Stimulated activated naive CD4-positive, alpha-beta T cell (primary cell): ENCODE measurements at places on chromosomes 2 and 18.
A peak's percentile ranks its signal among the peaks of the same experiment; 100 is the strongest.

GRCh38 chr2:142675398-142675797 is 202.1 kb upstream of the KYNU start:
- DNase-seq: no peak

DNA sequence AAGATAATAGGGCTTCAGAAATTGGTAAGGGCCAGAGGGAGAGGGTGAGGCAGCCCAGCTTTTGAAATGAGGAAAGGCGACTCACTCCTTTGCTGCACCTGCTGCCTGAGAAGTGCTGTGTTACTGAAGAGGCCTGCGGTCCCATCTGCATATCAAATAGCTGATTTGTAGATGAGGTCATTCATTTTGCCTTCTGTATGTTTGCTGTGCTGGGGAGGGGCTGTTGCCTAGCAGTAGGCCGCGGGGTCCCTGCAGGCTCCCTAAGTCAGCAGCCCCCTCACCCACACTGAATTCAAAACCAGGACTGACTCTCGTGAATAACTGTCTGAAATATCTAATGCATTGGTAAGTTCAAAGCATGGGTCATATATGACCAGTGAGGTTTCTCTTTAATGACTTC is 377.2 kb downstream of the SOX11 start:
- DNase-seq: no peak

GRCh38 chr18:29259838-29260237 is 1082.9 kb upstream of the CDH2 start:
- DNase-seq: no peak

- DNase-seq: no peak
Observed at GRCh38 chr2:112782234-112782799, 2.0 kb downstream of the IL1A start.

- no peak for DNase-seq
Observed at GRCh38 chr2:174590928-174591648, 6.5 kb downstream of the WIPF1 start.

DNA sequence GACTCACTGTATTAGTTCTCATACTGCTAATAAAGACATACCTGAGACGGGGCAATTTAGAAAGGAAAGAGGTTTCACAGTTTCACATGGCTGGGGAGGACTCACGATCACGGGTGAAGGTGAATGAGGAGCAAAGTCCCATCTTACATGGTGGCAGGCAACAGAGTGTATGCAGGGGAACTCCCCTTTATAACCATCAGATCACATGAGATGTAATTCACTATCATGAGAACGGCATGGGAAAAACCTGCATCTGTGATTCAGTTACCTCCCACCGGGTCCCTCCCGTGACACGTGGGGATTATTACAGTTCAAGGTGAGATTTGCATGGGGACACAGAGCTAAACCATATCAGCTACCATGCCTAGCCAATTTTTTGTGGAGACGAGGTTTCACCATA is 168.2 kb downstream of the NEDD4L start:
- no peak for DNase-seq

DNA sequence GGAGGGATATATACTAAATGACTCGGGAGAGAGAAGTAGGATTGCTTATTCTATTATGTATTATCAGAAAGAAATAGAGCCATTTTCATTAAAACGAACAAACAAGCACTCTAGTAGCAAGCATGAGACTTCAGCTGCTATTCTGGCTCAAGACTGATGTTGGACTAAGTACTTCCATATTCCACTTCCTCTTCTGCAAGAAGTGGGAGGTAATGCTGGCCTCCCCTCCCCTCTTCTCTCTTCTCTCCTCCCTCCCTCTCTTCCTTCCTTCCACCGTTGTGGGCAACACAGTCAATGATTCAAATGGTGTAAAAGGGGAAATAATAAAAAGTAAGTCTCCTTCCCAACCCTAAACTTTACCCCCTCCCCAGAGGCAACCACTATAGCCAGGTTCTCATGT is 62.6 kb downstream of the EMX1 start:
- no peak for DNase-seq

GRCh38 chr2:39913648-39914461 is 134.8 kb upstream of the THUMPD2 start:
- no peak for DNase-seq

DNA sequence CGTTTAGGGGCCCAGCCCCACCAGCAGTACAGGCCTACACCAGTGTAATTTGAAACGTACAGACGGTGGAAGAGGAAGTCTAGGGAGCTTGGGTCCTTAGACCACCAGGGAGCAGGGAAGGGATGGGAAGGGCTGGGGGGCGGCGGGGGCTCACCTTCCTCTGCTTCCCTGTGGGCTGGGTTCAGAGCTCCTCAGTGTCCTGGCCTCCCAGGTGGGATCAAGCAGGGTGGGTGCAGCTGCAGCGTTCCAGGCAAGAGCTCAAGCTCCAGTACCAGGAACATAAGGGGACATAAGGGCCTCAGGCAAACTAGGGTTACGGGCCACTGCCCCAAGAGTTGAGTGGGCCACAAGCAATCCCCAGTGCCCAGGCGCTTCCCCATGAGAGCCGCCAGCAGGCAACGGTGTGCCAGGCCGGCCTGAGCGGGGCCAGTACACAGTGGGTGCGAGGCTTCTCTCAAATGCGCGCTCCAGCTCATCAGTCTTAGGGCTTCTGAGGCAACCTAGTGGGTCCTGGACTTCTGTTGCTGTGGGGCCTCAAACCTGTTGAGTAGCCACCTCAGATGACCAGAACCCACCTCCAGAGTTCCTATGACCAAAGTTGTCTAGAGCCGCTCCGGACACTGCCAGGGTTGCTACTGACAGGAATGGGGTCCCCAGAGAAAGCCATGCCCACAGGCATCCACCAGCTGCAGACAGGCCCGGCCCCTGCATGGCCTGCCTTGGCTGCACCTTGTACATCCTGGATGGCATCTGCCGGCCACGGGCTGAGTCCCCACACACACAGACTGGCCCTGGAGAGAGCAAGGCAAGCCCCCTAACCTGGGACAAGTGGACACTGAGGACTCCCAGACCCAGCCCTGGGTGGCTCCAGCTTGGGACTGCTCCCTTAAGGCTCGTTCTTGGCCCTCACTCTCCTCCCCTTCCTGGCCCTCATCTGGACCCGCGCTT is 5.2 kb downstream of the ANKRD23 start:
- DNase-seq: no peak

DNA sequence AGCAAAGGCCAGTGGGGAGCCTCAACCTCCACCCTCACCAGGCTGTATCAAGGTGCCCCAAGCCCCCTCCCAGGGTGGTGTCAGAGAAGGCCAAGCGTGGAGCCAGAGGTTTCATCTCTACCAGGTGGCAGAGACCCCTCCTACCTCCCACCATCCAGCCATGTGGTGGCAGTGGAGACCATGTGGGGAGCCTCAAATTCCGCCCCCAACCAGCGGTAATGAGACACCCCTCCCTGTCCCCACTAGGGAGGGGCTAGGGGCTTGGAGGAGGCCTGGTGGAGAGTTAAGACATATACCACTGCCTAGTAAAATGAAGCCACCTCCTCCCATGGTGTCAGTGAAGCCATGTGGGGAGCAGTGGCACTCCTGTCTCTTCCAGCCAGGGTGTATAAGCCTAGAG is 24.4 kb upstream of the YPEL5 start:
- no peak for DNase-seq

GRCh38 chr2:207244971-207245925 is 79.5 kb upstream of the KLF7 start:
- no peak for DNase-seq

DNA sequence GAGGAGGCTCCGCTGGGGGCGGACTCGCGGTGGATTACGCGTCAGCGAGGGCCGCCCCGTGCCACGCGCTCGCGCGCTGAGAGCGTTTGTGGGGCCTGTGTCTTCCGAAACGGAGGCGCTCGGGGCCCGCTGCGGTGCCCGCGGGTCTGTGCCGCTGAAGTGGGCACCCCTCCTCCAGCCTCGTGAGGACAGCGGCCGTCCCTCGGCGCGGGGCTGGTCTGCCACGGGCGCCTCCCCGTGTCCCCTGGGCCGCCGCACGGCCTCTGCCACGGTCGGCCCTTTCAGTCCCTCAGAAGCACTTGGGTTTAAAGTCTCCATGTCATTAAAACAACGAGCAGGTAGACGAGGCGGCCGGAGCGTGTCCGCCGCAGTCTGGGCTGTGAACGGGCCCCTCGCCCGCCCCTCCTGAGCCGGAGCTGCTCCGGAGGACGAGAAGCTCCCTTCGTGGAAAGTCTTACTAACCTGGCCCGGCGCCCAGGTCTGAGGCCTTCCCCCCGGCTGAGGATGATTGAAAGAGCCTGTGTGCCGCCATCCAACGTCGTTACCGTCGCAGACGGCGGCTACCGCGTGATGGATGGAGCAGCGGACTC is 97.6 kb downstream of the NFATC1 start:
- DNase-seq: no peak

GRCh38 chr2:102950371-102950946 is 188.6 kb downstream of the TMEM182 start:
- DNase-seq: no peak

- no peak for DNase-seq
Observed at GRCh38 chr18:30908381-30908780, 134.2 kb downstream of the DSC3 start.

GRCh38 chr2:196239622-196240587 is 68.5 kb upstream of the STK17B start:
- peak; percentile 68 for DNase-seq

- no peak for DNase-seq
Observed at GRCh38 chr18:12973562-12974213, 17.5 kb upstream of the CEP192 start.

DNA sequence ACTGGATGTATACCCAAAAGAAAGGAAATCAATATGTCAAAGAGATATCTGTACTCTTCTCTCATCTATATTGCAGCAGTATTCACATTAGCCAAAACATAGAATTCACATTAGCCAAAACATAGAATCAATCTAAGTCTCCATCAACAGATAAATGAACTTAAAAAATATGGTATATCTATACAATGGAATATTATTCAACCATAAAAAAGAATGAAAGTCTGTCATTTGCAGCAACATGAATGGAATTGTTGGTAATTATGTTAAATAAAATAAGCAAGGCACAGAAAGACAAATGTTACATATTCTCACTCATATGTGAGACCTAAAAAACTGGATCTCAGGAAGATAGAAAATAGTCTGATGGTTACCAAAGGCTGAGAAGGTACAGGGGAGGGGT is 212.1 kb upstream of the ZC3H15 start:
- no peak for DNase-seq

- DNase-seq: peak; percentile 41
Observed at GRCh38 chr2:71071681-71072398, 3.4 kb downstream of the NAGK start.

DNA sequence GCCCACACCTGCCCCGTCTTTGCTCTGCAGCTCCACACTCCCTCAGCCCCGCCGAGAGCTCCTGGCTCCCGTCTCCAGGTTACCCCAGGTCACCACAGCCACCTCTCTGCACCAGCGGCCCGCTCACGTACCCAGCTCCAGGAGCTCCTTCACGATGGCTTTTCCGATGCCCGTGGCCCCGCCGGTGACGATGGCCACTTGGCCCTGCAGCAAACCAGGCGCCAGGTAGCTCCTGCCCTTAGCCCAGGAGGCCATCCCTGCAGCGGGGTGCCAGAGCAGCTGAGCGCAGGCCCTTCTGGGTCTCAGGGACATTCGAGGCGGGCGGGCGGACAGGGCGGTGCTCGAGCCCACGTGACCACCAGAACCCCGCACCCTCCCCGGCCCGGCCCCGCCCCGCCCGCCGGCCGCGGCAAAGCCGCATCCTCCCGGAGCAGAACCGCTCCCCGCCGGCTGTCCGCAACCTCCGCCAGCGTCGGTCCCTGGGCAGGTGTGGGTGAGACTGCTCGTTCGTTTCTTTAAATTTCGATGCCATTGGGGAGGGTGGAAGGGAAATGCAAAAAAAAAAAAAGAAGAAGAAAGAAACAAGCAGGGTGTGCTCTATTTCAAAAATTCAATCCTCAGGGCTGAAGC is at the start of the genes PECR and TMEM169:
Gene PECR (minus strand): TSS at position 323 of the 630 bp plus-strand sequence. CDS start 68 bp downstream, at position 255.
Gene TMEM169 (plus strand): TSS at position 433 of the 630 bp plus-strand sequence. CDS start 14,045 bp downstream, outside the sequence.
- peak; percentile 42 for DNase-seq

DNA sequence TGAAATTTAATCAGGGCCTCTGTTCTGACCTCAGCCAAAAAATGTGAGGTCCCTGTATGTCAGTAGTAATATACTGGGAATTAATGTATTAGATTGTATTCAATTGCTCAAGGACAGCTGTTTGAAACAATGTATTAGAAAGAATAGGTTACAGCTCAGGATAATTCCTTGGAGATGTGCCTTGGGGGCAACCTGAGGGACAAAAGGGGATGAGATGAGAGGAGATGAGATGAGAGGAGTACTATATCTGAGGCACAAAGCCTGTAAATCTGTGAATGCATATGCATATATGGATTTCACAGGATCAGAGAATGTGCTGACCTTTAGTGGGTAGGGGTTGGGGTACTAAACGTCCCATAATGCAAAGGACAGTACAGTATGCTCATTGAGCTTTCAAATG is 80.9 kb downstream of the NRXN1 start:
- no peak for DNase-seq

- DNase-seq: no peak
Observed at GRCh38 chr2:170101789-170102188, 76.2 kb upstream of the MYO3B start.

- no peak for DNase-seq
Observed at GRCh38 chr2:187544371-187545080, 9.7 kb downstream of the TFPI start.

- no peak for DNase-seq
Observed at GRCh38 chr2:61125123-61125710, 36.8 kb upstream of the C2orf74 start.

- DNase-seq: no peak
Observed at GRCh38 chr18:75723521-75724340, 296.2 kb upstream of the SMIM21 start.

GRCh38 chr2:88053296-88053695 is 2.3 kb downstream of the KRCC1 start:
- no peak for DNase-seq

DNA sequence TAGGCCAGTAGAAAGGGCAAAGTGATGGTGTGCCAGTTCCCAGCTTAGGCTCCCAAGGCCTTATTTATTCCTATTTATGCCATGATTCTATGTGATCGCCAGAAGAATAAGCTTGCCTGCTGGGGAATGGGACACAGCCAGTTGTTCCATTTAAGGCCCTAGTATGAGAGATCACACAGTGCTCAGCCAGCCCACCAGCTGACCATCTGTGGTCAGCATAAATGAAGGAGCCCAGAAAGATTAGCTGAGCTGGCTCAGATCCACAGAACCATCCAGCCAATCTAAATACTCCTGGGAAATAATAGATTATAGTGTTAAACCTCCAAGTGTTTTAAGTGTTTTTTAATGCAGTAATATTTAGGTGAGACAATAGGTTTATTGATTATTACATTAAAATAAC is 12.6 kb upstream of the L3MBTL4 start:
- DNase-seq: no peak
